Activated T-cell treated with anti-CD3 and anti-CD28 coated beads for 48 hours (primary cell): ENCODE measurements at places on chromosomes 2 and 18.

- no peak for DNase-seq
Observed at GRCh38 chr2:29561628-29562027, 359.8 kb downstream of the ALK start.

DNA sequence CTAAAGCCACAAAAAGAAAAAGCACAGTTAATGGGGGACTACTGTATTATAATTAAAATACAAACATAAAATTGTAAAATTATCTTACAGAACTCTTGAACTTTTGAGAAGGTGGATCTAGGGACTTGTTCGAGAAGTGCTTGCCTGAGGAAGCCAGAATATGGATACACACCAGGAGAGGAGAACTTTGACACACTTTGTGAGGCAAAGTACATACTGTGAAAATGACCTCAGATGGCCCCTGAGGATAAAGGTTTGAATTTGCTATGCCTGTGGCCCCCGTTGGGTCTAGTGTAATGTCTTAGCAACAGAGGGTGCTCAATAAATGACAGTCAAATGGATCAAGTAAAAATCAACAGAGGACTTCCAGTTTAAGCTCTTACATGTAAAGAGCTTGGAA lies 148.2 kb upstream of the CYP1B1 start:
- no peak for DNase-seq

- no peak for DNase-seq
Observed at GRCh38 chr2:157233506-157233905, 24.0 kb upstream of the GALNT5 start.

GRCh38 chr2:224884188-224884587 lies 158.1 kb downstream of the DOCK10 start:
- DNase-seq = no peak

GRCh38 chr2:165280356-165280755 lies 41.1 kb downstream of the SCN2A start:
- no peak for DNase-seq

DNA sequence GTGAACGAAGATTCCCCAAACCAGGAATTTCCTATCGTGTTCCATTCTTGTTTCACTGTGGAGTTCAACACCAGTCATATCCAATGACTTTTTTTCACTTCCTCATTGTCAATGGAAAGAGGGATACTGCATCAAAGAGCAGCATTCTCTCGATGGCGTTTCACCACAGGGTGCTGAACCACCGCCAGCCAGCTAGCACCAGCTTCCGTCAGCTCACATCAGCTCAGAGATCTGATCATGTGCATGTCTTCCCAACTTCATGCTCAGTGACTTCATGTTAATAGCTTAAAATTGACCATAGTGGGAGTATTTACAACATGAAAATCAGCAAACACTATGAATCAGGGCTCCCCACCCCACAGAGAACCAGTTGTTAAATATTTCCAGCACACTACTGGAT lies 359.9 kb downstream of the TNS1 start:
- DNase-seq = no peak

DNA sequence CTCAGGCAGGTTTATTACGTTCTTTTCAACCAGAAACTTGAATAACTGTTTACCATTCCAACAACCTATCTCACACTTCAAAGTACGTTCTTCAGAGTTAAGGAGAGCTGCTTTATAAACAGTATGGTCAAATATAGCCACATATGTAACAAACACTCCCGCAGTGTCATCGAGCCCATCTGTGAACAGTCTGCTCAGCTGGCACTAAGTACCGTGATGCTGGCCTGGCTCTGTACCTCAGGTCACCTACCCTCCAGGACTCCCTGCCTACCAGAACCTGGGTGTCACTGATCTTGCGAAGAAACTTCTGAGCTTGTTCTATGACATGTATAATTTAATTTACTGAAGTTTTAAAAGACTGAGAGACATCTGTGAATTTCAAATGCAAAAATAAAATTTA lies 71.4 kb downstream of the SEPTIN10 start:
- no peak for DNase-seq

GRCh38 chr2:58052978-58053377 lies 6.4 kb downstream of the VRK2 start:
- DNase-seq = no peak

DNA sequence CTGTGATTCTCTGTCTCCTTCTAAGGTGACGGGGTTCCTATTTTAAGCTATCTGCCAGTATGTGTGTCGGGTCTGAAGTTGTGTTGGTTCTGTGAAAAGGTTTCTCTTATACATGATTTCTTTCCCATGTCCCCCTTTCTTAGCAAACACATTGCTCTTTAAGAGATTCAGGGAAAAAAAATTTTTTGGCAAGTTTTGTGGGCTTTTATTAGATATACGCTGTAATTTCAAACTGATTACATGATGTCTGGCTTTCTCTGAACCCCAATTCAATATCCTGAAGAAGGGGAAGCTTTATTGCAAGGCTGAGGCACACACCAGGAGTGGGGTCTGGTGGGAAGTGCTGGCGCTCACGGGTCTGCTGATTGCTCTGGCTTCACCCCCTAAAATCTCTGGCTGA lies 210.6 kb downstream of the AGPS start:
- no peak for DNase-seq

GRCh38 chr2:112026509-112026908 lies 28.6 kb upstream of the TMEM87B start:
- no peak for DNase-seq

- DNase-seq = no peak
Observed at GRCh38 chr18:61333746-61334490, 688 bp downstream of the CDH20 start.

GRCh38 chr18:74402806-74403433 lies 54.2 kb downstream of the DIPK1C start:
- DNase-seq = no peak

GRCh38 chr18:32684096-32684495 lies 88.7 kb downstream of the KLHL14 start:
- no peak for DNase-seq

DNA sequence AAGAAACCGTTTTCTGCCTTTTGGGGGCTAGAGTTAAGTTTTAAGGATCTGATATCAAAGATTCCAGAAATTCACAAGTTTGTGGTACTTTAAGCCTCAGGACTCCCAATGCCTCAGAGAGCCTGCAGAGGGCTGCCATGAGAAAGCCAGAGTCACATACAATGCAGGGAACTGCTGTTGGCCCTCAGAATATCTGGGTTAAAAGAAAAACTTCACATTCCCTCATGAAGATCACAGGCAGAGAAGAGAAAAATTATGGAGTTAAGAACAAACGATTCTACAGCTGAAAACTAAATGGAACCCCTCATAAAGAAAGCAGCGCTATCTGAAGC lies 39.5 kb downstream of the HDAC4 start:
- DNase-seq = no peak

DNA sequence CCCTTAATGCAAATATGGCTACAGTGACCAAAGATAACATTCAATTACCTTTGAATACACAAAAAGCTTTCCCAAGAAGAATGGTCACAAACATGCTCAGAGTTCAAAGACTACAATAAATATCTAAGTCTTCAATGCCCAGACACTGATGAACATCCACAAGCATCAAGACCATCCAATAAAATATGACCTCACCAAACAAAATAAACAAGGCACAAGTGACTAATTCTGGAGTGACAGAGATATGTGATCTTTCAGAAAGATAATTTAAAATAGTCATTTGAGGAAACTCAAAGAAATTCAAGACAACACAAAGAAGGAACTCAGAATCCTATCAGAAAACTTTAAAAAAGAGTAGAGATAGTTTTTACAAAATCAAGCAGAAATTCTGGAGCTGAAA lies 40.6 kb upstream of the CAPN13 start:
- no peak for DNase-seq

- DNase-seq = no peak
Observed at GRCh38 chr2:128420131-128420530, 101.5 kb upstream of the HS6ST1 start.

- peak; percentile 14 for DNase-seq
Observed at GRCh38 chr2:9554921-9555296, 721 bp downstream of the ADAM17 start.

DNA sequence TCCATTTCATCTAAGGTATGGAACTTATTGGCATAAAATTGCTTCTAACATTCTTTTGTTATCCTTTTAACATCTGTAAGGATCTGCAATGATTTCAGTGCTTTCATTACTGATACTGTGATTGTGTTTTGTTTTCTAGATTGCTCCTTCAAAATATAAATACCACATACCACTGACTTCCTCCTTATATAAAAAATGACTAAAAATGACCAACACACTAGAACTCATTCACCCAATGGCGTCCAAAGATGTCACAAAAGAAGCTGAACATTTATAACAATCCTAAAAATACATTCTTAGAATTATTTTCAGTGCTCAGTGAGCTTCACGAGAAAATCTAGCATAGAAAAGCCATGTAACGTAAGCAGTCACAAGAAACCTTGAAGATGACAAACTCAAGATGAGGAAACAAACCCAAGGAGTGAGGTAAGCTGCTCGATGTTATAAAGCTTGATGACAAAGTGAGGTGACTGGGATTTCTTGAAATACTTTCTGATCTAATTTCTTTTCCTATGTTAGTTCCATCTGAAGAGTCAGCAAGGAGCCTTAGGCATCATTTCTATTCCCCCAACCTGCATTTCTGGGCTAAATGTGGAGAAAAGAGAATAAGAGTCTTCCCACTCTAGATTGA lies 42.6 kb downstream of the PNO1 start:
- no peak for DNase-seq

- DNase-seq = no peak
Observed at GRCh38 chr2:52918551-52918950, 849.1 kb upstream of the CHAC2 start.

- no peak for DNase-seq
Observed at GRCh38 chr18:59878644-59879043, 21.2 kb upstream of the PMAIP1 start.

GRCh38 chr2:74031221-74031620 lies 46.5 kb downstream of the TET3 start:
- DNase-seq = no peak

GRCh38 chr18:23573626-23574431 lies 12.5 kb downstream of the NPC1 start:
- DNase-seq = peak; percentile 12

- DNase-seq = no peak
Observed at GRCh38 chr18:3875376-3875775, 425.4 kb downstream of the TGIF1 start.

DNA sequence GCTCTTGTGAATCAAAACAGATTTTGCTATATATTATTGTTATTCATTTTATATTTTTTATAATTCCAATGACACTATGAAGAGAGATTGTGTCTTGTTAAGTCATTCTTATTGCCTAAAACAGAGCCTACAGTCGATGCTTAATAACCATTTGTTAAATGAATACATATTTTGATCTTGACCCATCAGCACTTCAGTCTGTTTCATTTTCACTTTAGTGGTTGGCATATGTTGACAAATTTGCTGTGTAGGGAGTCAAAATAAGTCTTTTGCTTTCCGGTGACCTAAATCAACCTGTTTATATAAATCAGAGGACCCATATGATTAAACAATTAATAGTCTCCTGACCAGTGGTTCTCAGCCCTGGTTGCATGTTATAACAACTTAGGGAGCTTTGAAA lies 97.1 kb downstream of the TXNL1 start:
- DNase-seq = no peak
